ENCODE measurements at places on chromosomes 12 and 14.

GRCh38 chr14:53161758-53162435, 8.8 kb upstream of the DDHD1 start:
- DNase-seq: no peak

DNA sequence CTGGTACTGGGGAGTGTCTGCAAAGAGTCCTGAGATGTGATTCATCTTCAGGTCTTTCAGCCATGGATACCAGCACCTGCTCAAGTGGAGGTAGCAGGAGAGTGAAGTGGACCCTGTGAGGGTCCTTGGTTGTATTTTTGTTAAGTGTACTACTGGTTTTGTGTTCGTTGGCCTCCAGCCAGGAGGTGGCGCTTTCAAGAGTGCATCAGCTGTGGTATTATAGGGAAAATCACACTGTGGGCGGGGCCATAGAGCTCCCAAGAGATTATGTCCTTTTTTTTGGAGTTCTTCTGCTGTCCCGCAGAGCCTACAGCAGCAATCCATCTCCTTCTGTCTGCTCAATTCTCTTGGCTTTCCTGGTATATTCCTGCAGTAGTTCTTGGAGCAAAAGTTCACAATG, 66.8 kb downstream of the SPATA7 start:
- no peak for DNase-seq

DNA sequence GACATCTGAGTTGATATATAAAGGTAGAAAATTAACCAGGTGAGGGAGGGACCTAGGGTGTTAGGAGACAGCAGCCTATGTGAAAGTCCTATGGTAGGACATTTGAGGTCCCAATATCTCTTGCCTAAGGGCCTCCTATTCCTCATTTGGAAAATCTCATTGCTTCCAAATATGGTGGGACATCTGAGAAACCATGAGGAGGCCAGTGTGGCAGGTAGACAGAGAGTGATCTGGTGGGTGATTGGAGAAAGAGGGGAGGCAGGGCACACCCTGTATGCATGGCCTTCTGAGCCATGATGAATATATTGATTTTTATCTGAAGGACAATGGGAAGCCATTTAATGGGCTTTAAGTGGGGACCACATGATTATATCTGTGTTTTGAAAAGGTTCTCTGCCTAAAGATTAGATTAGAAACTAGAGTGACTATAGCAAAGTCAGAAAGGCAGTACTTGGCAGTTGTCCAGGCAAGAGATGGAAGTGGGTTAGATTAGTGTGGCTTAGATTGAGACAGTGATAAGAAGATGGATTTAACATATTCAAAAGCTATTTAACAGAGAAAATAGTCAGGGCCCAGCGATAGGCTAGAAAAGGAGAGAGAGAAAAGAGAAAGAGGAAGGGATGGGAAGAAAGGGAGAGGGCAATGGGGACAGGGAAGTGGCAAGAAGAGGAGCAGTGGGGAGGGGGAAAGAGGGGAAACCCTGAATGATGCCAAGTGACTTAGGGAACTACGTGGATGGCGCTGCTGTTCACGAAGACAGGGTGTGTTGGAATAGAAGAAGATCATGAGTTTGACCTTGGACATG, 237.2 kb upstream of the SRRM4 start:
- DNase-seq: no peak

GRCh38 chr12:9615420-9616136, 7.9 kb upstream of the KLRB1 start:
- no peak for DNase-seq

DNA sequence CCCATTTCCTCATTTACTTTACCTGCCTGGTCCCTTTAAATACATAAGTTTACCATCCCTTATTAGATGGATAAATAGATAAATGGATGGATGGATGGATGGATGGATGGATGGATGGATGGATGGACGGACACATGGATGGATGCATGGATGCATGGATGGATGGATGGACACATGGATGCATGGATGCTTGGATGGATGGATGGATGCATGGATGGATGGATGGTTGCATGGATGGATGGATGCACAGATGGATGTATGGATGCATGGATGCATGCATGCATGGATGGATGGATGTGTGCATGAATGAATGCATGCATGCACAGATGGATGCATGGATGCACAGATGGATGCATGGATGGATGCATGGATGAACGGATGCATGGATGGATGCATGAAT, 93.6 kb downstream of the DPF3 start:
- no peak for DNase-seq

GRCh38 chr14:93984987-93985410, 8.6 kb upstream of the ASB2 start:
- DNase-seq: no peak

GRCh38 chr12:57051011-57051410, 1.1 kb upstream of the MYO1A start:
- DNase-seq: no peak

All from stimulated activated CD4-positive, alpha-beta T cell treated with anti-CD3 and anti-CD28 coated beads, TNF-alpha, amount 100 ng/mL, for 4 hours (primary cell).